Left renal cortex interstitium (tissue), 4 donors: ENCODE measurements at places on chromosomes 13 and 19. TPM values are rescaled to one million over a fixed set of nuclear protein-coding genes. Genes with fewer than 3 reads are reported as not detected.

GRCh38 chr19:47495478-47496372 lies 11.7 kb upstream of the KPTN start:
- DNase-seq, result no peak

- DNase-seq, result no peak
Measured at GRCh38 chr19:50949861-50950260, 3.0 kb downstream of the KLK5 start.

- DNase-seq, result no peak
Measured at GRCh38 chr19:40549007-40549708, 27.5 kb upstream of the SHKBP1 start.

- no peak for DNase-seq
Measured at GRCh38 chr19:51931921-51932320, 4.6 kb downstream of the ZNF613 start.

GRCh38 chr13:56015919-56016318 lies 1124.8 kb upstream of the PRR20A start:
- no peak for DNase-seq

- no peak for DNase-seq
Measured at GRCh38 chr19:16586991-16587832, 15.0 kb upstream of the SLC35E1 start.

DNA sequence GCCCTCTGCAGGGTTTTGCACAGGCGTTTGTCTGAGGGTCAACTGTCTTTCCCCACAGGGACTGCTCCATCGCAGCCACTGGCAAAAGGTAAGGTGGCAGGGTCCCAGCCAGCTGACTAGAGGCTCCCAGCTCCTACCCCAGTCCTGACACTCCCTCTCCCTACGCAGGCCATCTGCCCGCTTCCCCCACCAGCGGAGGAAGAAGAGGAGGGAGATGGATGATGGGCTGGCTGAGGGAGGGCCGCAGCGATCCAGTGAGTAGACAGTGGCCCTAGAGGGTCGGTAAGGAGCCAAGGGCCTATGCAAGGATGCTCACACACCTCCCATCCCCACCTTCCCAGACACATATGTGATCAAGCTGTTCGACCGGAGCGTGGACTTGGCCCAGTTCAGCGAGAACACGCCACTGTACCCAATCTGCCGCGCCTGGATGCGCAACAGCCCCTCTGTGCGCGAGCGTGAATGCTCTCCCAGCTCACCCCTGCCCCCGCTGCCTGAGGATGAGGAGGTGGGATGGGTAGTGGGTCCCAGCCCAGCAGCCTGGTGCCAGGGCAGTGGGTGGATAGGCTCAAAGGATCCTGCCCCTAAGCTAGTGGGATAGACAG lies 4.0 kb downstream of the HSPB6 start:
- DNase-seq, result no peak

GRCh38 chr19:343451-343931 lies 1.1 kb downstream of the MIER2 start:
- DNase-seq, result no peak

GRCh38 chr13:76965759-76966421 lies 17.6 kb downstream of the ACOD1 start:
- DNase-seq, result no peak

- no peak for DNase-seq
Measured at GRCh38 chr19:13604902-13605586, 98.8 kb upstream of the CACNA1A start.

DNA sequence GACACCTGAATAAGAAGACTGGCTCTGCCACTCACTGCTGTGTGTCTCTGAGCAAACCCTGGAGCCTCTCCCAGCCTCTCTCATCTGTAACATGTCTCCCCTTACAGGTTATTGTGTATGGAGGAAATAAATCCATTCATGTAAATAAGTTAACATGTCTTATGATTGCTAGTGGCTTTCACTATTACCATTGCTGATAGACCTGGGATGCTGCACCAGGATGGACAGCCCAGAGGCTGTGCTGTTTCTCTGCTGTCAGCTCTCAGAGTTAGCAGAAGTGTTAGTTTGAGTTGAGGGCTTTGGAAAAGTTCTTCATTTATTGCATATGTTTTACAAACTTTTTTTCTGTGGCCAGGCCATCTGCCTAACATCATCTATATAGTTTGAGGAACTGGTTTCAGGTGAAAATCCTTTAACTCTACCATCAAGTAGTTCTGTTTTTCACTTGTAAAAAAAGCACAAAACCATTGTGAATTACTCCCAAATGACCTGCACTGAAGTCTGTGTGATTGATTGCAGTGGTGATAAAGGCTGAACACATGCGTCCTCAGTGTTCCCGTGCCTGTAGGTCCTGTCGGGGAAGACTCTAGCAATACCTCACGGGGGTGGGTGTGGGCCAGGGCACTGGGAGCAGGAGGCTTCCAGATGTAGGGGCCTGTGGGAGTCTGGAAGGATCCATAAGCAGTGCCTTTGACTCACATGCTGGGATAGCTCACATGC lies 24.6 kb downstream of the MPHOSPH8 start:
- DNase-seq, result no peak

GRCh38 chr13:62337109-62337880 lies 921.6 kb upstream of the PCDH20 start:
- no peak for DNase-seq

GRCh38 chr19:45584332-45585157 lies at the start of gene OPA3:
Gene OPA3 (minus strand): TSS chr19:45584802. CDS start chr19:45584764, 38 bp downstream.
- peak; percentile 100 for DNase-seq

DNA sequence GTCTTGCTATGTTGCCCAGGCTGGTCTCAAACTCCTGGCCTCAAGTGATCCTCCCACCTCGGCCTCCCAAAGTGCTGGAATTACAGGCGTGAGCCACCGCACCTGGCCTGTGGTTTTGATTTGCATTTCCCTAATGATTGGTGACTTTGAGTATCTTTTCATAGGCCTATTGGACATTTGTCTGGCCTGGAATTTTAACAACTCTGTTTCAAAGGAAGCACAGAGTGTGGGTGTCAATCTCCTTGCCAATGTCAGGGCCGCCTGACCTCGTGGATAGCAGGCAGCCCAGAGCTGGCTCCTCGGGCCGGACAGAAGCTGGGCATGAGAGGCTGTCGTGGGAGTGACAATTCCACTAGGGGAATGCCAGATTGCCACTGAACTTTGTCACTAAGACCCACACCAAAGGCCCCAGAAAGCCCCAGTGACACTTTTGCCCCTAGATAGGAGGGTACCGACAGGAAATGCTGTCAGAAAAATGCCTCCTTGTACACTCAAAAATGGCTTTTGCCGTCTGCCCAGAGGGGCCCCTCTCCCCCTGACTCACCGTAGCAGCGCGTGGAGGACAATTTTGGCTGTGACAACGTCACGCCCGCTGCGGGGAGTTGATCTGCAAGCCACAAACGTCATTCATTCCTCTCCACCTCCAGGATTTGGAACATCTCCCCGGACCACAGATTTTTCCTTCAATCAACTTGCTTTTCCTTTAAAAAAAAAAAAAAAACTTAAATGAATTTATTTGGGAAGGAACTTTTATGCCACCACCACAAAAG lies 11.7 kb upstream of the ADGRE5 start:
- DNase-seq, result no peak

DNA sequence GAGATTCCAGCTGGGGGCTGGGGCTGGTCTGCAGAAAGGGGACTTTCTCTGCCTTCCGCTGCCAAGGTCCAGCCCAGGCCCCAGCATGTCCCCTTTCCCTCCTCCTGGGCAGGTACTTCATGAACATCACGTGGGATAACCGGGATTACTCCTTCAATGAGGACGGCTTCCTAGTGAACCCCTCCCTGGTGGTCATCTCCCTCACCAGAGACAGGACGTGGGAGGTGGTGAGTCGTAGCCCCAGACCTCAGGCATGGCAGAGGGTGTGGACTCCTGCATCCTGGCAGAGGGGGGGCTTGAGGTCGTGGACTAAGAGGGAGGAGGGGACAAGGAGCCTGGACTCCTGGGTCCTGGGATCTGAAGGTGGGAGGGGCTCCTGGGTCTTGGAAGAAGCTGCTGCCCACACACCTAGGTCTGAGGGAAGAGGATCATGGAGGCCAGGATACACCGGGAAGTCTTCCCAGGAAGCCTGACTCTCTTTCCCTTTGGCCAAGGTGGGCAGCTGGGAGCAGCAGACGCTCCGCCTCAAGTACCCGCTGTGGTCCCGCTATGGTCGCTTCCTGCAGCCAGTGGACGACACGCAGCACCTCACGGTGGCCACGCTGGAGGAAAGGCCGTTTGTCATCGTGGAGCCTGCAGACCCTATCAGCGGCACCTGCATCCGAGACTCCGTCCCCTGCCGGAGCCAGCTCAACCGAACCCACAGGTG lies 20.6 kb downstream of the GRIN2D start:
- no peak for DNase-seq

- no peak for DNase-seq
Measured at GRCh38 chr19:18421371-18421959, 2.3 kb downstream of the SSBP4 start.

DNA sequence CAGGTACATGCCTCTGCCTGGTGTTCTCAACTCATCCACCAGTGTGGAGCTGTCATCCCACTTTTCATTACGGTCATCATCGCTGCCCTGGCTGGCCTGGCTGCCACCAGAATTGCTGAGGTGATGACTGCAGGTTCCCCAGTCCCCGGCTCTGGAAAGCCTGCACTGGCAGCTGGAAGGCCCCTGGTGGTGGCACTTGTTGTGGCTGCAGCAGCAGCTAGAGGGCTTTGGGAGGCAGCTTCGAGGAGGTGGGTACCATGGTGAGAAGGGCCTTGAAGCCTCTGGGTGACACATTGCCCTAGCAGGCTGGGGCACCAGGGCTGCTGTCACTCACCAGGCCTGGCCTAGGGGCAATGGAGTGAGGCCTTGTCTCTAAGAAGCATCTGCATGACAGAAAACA lies 25.3 kb upstream of the ZNF14 start:
- no peak for DNase-seq

DNA sequence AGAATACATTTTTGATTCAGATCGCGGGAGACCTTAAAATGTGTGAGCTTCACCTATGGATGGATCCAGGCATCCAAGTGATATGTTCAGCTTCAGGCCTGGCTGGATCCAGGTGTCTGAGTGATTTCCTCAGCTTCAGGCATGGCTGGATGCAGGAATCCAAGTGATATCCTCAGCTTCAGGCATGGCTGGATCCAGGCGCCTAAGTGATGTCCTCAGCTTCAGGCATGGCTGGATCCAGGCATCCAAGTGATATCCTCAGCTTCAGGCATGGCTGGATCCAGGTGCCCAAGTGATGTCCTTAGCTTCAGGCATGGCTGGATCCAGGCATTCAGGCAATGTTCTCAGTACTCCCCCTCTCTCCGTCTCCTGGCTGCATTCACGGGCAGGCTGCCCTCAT lies 60.7 kb downstream of the KCNC3 start:
- no peak for DNase-seq

DNA sequence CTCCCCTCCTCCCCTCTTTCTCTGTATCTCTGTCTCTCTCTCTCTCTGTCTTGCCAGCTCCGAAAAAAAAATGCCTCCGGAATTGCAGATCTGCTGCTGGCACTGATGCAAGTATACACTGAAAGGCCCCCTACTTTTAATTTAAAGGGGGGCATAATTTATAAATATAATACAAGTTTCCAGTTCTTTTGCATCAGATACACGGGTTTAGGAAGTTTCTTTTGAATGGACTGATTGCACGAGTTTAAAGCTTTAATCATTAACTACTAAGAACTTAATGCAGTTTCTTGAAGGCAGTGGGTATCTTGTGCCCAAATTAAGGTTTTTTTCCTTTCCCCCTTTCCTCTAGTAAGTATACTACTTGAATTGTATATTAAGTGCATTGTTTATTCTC lies 1.4 kb downstream of the FGF9 start:
- no peak for DNase-seq

DNA sequence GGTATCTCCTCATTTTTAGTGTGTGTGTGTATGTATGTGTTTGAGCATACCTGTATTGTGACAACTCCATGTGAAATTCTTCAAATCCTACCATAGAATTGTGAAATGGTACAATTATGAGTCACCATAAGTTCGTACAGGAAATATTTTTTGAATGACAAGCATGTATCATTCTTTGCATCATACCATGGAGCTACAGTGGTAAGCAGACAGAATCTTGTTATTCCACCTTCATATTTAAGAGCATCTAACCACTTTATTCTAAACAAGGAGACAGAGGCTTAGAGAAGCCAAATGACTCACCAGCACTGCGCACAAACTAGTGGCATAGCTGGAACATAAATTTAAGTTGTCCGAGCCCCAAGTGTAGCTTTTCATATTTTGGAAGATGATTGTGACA lies 4.5 kb upstream of the EPSTI1 start:
- DNase-seq, result no peak

GRCh38 chr13:72430923-72431322 lies 296.5 kb downstream of the MZT1 start:
- no peak for DNase-seq

DNA sequence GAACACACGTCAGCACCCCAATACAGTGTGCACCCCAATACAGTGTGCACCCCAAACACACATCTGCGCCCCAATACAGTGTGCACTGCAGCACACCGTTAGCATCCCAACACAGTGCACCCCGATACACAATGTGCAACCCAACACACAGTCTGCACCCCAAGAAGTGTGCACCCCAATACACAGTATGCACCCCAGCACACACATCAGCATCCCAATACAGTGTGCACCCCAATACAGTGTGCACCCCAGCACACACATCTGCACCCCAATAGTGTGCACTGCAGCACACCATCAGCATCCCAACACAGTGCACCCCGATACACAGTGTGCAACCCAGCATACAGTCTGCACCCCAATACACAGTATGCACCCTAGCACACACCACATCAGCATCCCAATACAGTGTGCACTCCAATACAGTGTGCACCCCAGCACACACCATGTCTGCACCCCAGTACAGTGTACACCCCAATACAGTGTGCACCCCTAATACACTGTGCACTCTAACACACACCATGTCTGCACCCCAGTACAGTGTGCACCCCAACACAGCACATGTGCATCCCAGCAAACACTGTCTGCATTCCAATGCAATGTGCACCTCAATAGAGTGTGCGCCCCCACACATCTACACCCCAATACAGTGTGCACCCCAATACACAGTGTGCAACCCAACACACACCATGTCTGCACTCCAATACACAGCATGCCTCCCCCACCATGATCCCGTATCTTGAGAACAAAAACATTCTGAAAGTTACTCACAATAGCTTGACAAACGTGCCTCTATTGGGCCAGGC lies 855 bp upstream of the CARS2 start:
- no peak for DNase-seq

ZNF460 gene
- 2.6 TPM for polyA plus RNA-seq

UFM1 gene
- polyA plus RNA-seq, result 84.0 TPM

ZNF575 gene
- 2.1 TPM for polyA plus RNA-seq

ZNF98 gene
- 1.8 TPM for polyA plus RNA-seq

CYP4F22 gene
- polyA plus RNA-seq, result 0.62 TPM

HCST gene
- polyA plus RNA-seq, result 3.5 TPM

PCDH17 gene
- 17.5 TPM for polyA plus RNA-seq

ADGRE3 gene
- 0.14 TPM for polyA plus RNA-seq

KIRREL2 gene
- 7.7 TPM for polyA plus RNA-seq

ZNF846 gene
- polyA plus RNA-seq, result 37.4 TPM

CACNG8 gene
- 0.48 TPM for polyA plus RNA-seq

RNF126 gene
- polyA plus RNA-seq, result 22.6 TPM

ZNF491 gene
- 3.4 TPM for polyA plus RNA-seq

CNFN gene
- 2.3 TPM for polyA plus RNA-seq
